GM23338 (cell line): ENCODE measurements at places on chromosomes 6 and 20. TPM values are rescaled to one million over a fixed set of nuclear protein-coding genes. Genes with fewer than 3 reads are reported as not detected.

DNA sequence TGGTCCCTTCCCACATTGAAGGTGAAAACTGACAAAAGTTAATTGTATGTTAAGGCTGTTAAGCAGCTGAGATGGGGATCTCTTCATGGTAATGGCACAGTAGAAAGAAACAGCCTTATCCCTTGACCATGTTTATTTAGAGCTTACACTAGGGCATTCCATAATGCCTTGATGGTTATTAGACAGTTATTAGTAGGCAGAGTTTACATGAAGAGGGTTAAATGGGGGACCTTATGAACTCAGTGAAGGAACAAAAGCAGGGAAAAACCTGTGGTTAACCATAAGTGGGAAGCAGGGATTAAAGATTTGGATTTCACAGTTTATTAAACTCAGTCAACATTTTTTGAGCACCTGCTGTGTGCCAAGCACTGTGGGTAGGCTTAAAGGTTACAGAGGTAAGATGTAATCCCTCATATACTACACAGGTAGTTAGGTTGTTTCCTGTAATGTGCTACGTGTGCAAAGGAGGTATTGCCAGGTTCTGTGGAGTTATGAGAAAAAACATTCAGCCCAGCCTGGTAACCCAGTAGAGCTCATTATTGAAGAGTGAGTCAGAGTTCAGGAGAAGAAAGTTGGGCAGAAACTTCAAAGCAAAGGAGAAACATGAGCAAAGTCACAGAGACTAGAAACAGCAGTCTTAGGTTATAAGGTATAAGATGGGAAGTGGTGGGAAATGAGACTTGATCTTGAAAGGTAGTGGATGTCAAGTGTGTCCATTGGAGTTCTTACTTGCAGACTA, 32.3 kb upstream of the GNRH2 start:
- DNase-seq: no peak

DNA sequence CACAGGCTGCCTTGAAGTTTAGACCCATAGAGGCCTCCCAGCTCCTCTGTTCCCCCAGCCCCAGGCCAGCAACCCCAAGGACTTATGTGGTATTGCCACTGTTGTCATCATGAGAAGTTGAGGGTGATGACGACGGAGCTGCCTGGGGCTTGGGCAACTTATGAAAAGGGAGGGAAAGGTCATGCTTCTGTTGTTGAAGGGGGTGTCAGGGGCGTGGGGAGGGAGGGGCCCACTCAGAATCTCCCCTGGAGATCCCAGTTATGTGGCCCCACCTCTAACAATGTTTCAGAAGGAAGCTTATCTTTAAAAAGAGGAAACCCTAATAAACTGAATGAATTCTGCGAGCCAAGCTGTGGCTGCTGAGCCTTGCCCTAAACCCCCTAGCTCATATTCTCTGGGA, 4.2 kb downstream of the ADTRP start:
- no peak for DNase-seq

The GNL1 gene
- 29.6 and 42.5 TPM in 2 replicates for total RNA-seq

The TREM2 gene
- total RNA-seq: not detected in 2 replicates
